ENCODE measurements at places on chromosomes 7 and 10.

GRCh38 chr7:4613846-4614548, 68.1 kb upstream of the FOXK1 start:
- DNase-seq: peak; percentile 31

- DNase-seq: no peak
These were observed 446.4 kb downstream of the SDK1 start for GRCh38 chr7:3747467-3747866.

DNA sequence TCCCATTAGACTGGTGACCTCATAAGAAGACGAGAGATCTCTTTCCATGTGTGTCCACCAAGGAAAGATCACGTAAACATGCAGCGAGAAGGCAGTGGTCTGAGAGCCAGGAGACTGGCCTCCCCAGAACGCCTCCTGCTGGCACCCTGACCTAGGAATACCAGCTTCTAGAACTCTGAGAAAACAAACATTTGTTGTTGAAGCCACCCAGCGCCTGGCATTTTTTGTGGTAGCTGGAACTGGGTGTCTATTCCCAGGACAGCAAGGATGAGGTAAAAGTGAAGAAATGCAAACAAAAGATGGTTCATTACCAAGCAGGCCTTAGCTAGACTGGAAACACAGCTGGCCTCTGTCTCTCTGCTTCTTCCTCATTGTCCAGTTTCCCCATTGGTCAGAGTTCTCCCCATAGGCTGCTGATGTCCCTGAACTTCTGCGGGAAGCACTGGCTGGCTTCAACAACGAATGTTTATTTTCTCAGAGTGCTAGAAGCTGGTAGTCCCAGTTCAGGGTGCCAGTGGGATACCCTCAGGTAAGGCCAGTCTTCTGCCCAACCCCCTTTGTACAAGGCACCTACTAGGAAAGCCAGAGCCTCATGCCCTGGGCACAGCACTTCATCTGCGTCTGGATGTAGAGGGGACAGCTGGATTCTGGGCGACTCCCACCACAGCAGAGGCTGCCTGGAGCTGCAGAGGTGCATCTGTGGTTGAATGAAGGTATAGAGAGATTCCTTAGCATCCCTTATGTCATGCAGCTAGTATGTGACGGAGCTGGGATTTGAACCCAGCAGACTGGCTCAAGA, 304.9 kb downstream of the TCERG1L start:
- DNase-seq: no peak

GRCh38 chr7:77786018-77786417, 12.2 kb downstream of the TMEM60 start:
- no peak for DNase-seq

DNA sequence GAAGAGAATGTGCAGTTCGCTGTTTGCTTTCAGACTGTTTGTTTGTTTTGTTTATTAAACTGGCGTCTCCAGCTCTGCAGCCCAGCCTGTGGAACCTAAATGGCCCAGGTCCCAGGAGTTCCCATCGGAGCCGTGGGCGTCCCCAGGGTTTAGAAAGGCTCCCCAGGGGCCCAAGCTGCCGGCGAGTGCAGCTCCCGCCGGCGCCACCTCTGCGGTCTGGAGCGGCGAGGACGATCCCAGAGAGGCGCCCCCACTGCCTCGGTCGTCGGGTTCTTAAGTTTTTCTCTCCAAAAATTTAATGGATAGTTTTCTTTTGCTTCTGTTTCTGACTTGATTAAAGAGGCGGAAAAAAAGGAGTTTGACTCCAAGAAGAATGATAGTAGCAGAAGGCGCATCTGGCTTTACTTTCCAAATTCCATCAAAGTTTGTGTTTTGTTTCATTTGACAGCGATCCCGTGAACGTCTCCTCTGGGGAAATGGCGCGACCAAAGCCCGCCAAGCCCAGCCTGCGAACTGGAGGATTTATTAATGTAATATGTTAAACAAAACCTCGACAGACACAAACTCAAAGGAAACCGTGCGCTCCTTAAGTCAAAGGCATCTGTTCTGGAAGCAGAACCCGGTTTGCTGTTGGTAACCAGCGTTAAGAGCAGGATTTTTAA, 718 bp upstream of the FZD1 start:
- DNase-seq: peak; percentile 49

- DNase-seq: no peak
These were observed 468.0 kb upstream of the ZMIZ1 start for GRCh38 chr10:78600740-78601139.
